CD4-positive, alpha-beta T cell treated with Interleukin-4 for 1 hour (primary cell): ENCODE measurements at places on chromosomes 3 and 15.
A peak's percentile ranks its signal among the peaks of the same experiment; 100 is the strongest.

- no peak for DNase-seq
Measured at GRCh38 chr3:119395923-119396358, 67.5 kb downstream of the TMEM39A start.

DNA sequence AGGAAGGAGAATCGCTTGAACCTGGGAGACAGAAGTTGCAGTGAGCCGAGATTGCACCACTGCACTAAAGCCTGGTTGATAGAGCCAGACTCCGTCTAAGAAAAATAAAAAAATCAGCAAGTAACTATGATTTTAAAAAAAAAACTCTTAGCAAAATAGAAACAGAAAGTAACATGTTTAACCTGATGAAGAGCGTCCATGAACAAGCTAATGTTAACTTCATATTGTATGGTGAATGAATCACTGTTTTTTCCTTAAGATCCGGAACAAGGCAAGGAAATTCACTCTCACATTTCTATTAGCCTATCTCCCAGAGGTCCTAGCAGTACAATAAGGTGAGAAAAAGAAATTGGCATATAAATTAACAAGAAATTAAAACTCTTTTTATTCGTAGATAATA is 69.0 kb downstream of the RFX7 start:
- DNase-seq: no peak

DNA sequence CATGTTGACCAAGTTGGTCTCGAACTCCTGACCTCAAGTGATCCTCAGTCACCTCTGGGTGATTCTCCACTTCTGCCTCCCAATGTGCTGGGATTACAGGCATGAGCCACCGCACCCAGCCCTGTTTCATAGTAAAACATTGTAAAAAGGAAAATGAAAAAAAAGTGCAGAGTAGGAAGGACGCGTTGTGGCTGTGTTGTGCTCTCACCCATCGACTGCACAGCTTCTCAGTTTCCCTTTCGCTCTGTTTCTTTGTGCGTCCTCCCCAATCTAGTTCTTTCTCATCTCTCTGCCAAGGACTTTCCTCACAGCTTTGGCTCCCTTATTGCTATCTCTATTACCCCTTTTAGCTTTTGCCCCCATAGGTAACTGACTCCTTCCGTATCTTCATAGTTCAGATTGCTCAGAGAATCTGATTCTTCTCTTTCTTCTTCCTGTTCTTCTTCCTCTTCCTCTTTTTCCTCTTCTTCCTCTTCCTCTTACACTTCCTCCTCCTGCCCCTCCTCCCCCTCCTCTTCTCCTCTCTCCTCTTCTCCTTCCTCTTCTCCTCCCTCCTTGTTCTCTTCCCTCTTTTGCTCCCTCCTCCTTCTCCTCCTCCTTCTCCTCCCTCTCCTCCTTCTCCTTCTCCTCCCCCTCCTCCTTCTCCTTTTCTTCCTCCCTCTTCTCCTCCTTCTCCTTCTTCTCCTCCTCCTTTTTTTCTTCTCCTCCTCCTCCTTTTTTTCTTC is 81.1 kb upstream of the VGLL4 start:
- DNase-seq: peak; percentile 20

GRCh38 chr3:38383156-38383875 is 36.7 kb downstream of the XYLB start:
- DNase-seq: no peak

DNA sequence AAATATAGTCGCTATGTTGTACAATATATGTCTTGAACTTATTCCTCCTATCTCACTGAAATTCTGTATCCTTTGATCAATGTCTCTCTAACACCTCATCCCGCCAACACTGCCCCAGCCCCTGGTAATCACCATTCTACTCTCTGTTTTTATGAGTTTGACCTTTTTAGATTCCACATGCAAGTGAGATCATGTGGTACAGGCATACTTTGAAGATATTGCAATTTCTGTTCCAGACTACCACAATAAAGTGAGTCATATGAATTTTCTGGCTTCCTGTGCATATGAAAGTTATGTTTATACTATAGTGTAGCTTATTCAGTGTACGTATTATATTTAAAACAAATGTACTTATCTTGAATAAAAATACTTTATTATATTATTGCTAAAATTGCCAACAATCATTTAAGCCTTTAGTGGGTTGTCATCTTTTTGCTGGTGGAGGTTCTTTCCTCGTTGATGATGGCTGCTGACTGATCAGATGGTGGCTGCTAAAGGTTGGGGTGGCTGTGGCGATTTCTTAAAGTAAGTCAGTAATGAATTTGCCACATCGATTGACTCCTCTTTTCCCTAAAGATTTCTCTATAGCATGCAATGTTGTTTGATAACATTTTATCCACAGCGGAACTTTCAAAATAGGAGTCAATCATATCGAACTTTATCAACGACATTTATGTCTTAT is 257.2 kb downstream of the NFKBIZ start:
- DNase-seq: peak; percentile 27

DNA sequence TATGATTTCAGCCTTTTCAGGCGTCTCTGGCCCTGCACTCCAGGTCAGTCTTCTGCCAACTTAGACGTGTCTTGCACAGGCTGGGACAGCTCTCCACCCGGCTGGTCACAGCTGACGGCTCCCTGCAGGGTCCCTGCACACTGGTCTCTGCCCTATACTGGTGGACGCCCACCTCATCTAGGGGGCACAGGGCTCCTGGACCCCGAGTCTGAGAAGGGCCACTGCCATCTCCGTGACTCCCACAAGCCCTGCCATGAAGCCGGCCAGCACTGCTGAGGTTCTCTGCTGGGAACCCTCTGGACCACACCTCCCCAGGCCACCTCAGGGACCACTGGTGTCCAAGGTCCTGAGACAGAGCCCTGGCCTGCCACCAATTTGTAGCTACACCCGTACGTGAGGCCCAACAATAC is 40.5 kb downstream of the CYFIP1 start:
- DNase-seq: no peak

GRCh38 chr3:31968927-31969418 is 12.1 kb downstream of the OSBPL10 start:
- DNase-seq: no peak

- DNase-seq: no peak
Measured at GRCh38 chr3:126465928-126466544, 9.7 kb downstream of the ZXDC start.

DNA sequence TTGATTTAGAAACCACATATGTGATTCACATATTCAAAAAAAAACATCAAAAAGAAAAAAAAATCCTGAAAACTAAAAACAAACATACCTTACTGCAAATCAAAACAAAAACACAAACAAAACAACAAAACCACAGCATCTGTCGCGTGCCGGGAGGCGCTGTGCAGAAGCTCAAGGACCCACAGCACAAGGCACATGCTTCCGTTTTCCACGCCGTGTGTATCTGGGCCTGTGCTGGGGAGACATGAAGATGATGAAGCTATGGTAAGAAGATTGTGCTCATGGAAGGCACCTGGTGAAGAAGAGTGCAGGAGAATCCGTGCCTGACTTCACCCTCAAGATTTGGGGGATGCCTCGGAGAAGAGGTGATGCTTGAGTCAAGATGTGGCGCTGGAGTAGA is 788.9 kb upstream of the ARRDC4 start:
- DNase-seq: no peak

DNA sequence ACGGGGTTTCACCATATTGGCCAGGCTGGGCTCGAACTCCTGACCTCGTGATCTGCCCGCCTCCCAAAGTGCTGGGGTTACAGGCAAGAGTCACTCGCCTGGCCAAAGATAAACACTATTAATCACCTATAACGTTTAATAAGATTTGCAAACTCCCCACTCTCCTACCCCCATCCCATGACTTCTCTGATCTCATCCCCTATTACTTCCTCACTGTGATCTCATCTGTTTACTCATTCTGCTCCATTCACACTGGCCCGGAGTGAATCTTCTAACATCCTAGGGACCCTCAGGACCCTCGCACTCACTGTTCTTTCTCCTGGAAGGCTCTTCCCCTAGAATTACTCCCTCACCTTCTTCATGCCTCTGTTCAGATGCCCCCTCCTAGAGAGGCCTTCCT is 78.9 kb downstream of the DGKG start:
- DNase-seq: no peak

- no peak for DNase-seq
Measured at GRCh38 chr3:16697443-16698147, 92.4 kb upstream of the DAZL start.

DNA sequence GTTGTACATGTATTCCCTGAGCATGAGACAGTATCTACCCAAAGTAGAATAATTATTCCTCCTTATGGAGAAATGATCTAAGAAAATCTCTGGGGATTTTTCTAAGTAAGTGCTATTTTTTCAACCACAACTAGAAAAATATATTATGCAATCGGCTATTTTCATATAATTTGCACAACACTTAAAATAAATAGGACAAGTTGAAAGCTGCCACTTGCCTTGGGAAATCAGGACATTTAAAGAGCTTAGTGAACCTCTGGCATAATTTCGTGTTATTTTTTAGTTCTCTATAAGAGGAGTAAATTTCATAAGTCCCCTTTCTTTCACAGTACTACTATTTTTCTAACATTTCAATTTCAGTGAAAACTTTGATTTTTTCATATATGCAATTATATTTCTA is 672.1 kb downstream of the OTOL1 start:
- no peak for DNase-seq

- DNase-seq: no peak
Measured at GRCh38 chr3:116386168-116386567, 59.1 kb downstream of the LSAMP start.
